ENCODE measurements at places on chromosomes 12 and 14.

- no peak for DNase-seq
These were observed 1.0 kb downstream of the INSM2 start for GRCh38 chr14:35534873-35535482.

- no peak for DNase-seq
These were observed 374.4 kb downstream of the DPF3 start for GRCh38 chr14:72519543-72519942.

GRCh38 chr14:33454022-33454595, 496.8 kb downstream of the EGLN3 start:
- DNase-seq, result no peak

DNA sequence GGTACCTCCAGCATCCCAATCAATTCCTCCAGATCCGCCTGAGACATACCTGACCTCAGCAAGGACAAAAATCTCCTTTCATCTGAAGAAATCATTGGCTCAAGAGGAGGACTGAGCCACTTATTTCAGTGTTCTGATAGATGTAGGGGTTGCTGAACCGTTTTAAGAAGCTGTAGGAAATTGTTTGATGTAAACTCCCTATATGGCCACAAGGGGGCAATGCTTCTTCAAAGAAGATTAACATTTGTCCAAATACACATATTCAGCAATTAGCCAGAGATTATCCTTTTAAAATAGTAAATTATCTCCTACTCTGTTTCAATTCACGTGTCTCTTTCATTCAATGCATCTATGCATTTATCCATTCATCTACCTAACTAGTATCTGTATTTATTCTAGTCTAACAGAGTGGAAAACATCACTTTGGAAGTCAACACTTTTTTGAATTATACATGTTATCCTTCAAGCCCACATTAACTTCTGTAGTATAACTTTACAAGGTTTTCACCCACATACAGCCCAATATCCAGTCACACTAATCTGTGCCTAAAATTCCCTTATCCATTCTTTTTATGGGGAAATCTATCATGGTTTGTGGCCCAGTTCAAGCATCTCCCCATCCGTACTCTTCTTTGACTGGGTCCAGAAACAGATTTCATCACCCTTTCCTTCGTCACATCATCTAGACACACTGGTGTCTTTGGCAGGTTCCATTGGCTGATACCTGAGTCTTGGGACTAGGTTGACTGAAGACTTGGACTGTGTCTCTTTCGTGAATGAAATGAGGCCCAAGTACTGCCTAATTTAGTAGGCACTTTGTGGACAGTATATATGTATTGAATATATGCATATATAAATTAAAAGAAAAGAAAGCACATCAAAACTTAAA, 411.0 kb upstream of the OR4E1 start:
- DNase-seq, result no peak

DNA sequence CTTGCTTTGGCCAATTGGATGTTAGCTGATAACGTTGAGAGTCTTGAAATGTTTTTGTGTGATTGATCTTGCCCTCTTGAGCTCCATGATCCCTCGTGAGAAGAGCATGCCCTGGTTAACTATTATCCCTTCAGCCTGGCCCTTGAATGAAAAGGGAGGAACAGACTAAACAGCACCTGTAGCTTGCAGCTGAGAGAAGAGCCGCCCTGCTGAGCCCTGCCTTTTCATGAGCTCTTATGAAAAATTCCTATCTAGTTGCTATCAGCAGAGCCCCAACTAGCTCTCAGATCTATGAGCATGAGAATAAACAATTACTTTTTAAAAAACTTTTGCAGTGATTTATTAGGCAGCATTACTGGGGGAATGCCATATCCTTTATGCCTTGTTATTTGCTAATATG, 36.0 kb upstream of the RPH3A start:
- no peak for DNase-seq

GRCh38 chr12:92229381-92229780, 83.7 kb upstream of the BTG1 start:
- DNase-seq, result no peak

GRCh38 chr12:115129727-115130126, 445.8 kb upstream of the TBX3 start:
- no peak for DNase-seq

- no peak for DNase-seq
These were observed 3.6 kb upstream of the ARID2 start for GRCh38 chr12:45725631-45726602.

- DNase-seq, result no peak
These were observed 14.8 kb upstream of the PPTC7 start for GRCh38 chr12:110597885-110598284.

DNA sequence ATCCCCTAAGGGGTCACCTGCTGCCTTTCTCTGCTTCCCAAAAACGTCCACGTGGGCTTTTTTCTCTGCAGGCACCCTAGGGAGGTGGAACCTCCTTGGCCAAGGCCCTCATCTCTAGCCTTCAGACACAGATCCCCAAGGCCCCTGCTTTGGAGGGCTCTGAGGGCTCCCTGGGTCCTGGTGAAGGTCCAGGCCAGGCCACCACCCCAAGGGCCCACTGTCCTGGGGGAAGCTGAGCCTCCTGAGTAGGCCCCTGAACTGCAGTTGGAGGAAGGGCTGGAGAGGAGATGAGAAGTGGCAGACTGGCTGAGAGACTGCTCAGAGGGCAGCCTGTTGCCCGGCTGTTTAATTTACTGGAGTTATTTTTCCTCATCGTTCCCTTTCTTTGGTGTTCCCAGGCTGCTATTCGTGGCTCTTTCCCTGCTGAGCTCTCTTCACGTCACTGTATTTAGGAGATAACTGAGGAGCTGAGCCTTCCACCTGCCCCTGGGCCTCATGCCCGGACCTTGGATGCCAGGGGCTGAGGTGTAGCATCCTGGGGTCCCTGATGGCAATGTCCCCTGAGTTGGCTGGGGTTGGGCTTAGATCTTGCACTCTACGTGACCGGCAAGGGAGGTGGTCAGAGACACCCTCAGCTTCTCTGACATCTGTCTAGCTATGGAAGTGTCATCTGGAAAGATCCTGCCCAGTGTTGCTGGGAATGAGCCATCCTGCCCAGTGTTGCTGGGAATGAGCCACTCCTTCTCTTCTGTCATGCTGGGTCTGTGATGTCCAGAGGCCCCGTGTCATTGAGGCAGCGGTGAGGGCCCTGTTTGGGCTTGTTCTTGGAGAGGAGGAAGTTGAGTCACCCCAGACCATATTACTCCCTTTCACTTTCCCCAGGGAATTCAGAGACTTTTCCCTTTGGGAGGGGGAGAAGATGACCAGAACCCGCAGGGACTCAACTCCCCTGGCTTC, 139.8 kb downstream of the TSPAN9 start:
- DNase-seq, result no peak

DNA sequence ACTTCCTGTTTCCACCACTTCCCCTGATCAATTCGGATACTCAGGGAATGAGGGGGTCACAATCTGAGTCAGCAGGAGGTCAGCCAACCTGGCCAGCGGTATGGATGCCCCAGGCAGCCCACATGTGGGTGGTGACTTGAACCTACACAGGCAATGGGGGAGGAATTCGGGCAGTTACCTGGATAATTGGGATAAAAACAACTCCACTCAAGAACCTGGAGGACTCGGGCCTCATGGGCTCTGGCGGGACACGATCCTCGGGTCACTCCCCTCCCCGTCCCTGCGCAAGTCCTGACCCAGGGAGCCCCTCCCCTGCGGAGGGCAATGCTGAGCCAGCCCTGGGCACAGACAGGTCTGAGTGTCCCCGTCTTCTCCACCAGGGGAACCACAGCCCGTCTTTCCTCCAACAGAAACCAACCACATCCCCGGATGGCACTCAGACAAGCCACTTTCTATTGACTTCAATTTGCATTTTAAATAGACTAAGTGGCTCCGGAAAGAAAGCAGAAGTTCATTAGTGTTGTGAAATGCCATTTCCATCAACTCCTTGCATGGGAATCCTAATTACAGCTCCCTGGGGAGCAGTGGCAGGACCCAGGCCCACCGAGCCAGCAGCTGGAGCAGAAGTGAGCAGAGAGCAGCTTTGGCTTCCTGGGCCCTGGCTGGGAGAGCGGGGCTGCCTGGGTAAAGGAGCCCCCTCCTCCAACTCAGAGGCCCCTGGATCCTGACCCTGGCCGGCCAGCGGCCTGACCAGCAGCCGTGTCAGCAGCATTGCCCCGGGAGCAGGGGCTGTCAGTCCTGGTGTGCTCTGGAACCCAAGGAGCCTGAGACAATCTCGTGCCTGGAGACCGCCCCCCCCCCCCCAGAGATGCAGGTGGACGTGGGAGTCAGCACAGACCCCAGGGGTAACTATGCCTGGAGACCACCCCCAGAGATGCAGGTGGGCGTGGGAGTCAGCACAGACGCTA, 374.1 kb downstream of the ADGRD1 start:
- no peak for DNase-seq

DNA sequence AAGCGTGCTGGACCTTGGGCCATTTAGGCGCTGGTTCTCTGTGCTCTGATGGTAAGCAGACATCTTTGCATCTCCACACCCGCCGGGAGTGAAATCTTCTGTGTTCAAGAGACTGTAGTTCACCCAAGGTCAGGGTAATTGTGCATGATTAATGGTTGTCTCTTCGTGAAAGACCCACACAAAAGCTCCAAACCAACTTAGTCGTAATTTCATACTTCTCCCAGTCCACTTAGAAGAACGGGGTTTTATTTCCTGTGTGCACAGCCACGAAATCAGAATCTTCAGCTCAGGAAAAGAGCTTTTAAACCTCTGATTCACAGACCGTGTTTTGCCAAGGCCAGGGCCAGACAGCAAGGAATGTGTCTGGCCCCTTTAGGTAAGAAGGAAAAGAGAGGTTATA, 640.9 kb downstream of the MED13L start:
- DNase-seq, result no peak

GRCh38 chr14:39432619-39433451, 602 bp upstream of the FBXO33 start:
- no peak for DNase-seq

DNA sequence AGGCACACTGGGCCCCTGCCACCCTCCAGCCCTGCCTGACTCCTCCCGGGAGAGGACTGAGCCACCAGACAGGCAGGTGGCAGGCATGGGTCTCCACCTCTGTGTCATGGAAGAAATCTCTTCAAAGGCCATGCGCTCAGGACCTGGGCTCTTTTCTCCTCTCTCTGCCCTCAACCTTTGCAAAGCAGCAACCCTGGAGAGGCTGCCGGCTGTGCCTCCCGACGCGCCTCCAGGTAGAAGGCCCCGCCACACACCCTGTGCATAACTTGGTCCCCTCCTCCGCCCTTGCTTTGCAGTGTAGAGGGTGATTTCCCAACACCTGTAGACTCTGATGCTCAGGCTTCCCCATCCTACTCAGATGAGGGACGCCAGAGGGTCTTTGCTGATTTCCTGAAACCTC, 28.2 kb upstream of the TMEM179 start:
- DNase-seq, result no peak

- DNase-seq, result no peak
These were observed 41.9 kb upstream of the INF2 start for GRCh38 chr14:104647467-104648043.

- DNase-seq, result no peak
These were observed 137.7 kb upstream of the FGD4 start for GRCh38 chr12:32261638-32262037.

- DNase-seq, result no peak
These were observed 19.0 kb downstream of the SPRING1 start for GRCh38 chr12:116718655-116719454.

DNA sequence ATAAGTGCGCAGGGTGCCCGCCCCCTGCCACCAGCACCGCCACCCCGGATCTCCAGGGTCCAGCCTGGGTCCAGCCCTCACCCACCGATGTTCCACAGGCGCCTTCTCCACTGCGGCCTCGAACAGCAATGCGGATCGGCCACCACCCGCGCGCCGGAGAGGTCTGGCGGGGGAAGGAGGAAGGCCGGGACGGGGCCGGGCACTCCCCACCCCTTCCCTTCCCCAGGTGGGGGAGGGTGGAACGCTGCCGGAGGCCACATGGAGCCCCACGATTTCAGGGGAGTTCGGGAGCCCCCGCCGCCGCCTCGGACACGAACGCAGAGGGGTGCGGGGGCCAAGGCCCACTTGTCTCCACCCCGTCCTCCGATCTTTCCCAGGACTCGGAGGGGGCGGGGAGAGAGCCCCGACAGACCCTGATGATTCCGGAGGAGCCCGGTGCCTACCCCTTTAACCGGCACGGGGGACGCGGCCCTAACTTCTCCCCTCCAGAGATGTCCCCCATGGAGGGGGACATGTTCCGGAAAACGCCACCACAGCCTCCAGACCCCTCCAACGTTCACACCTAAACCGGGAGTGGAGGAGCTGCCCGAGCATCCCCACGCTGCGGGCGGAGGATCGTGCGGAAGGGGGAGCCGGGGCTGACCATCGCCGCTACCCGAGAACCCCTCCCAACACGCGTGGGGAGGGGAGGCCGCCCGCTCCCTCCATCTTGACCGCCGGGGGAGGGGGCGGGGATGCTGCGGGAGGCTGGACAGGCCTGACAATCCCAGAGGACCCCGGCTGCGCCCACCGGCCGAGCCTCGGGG, 1.1 kb downstream of the ATXN2 start:
- DNase-seq, result no peak

GRCh38 chr14:35480119-35480769, 53.7 kb upstream of the INSM2 start:
- no peak for DNase-seq

- no peak for DNase-seq
These were observed 71.9 kb downstream of the RESF1 start for GRCh38 chr12:32031109-32031508.

DNA sequence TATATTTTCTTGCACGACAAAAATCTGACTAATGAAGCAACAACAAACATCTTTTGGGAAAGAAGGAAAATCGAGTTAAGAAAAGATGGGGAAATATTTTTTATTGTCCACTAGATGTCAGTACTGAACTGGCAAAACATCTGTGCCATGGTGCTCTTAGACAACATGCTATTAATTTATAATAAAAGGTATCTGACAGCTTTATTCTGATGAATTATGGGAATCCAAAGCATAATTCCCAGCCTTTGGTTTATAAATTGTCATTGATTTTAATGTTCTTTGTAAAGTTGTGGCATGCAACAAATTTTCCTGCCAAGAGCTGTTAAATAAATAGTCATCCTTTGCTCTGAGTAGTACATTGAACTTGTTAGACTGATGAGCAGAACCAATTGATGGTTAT, 231.2 kb downstream of the ETNK1 start:
- DNase-seq, result no peak

Measured in activated CD8-positive, alpha-beta memory T cell treated with anti-CD3 and anti-CD28 coated beads for 1 hour (primary cell).